GM04503 (cell line): ENCODE measurements at places on chromosomes 2 and 18.

- DNase-seq = peak; percentile 87
Measured at GRCh38 chr2:46954951-46955571, 39.5 kb upstream of the MCFD2 start.

DNA sequence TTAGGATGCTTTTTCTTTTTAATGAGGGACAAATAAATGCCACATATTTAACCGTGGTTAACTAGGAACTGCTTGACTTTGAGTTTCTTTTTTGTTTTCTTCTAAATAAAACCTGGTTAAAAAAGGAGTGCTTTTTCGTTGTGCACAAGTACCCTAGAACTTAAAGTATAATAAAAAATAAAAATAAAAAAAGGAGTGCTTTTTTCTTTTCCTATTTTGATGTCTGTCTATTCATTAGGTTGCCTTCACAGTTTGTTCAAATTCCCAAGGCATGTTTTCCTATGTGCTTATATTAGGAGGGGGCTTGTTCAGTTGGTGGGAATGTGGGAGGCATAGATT, 4.4 kb downstream of the FOSL2 start:
- no peak for DNase-seq

- peak; percentile 49 for DNase-seq
Measured at GRCh38 chr2:224847961-224848850, 132.0 kb upstream of the CCDC195 start.

DNA sequence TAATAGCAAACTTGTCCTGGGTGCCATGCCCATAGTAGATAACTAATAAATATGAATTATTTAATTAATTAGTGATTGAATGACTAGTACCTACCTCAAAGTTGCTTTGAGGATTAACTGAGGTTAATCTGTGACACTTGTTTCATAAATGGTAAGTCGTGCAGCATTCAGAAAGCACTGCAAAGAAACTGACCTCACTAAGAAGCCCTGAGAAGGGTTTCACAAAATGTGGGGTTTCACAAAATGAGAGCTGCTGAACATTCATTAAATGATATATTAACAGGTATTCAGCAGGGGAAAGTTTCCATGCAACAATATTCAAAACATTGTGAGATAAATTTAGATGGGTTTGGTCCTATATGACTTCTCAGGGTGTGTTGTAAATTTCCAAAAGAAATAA, 236.2 kb downstream of the OSR1 start:
- no peak for DNase-seq

DNA sequence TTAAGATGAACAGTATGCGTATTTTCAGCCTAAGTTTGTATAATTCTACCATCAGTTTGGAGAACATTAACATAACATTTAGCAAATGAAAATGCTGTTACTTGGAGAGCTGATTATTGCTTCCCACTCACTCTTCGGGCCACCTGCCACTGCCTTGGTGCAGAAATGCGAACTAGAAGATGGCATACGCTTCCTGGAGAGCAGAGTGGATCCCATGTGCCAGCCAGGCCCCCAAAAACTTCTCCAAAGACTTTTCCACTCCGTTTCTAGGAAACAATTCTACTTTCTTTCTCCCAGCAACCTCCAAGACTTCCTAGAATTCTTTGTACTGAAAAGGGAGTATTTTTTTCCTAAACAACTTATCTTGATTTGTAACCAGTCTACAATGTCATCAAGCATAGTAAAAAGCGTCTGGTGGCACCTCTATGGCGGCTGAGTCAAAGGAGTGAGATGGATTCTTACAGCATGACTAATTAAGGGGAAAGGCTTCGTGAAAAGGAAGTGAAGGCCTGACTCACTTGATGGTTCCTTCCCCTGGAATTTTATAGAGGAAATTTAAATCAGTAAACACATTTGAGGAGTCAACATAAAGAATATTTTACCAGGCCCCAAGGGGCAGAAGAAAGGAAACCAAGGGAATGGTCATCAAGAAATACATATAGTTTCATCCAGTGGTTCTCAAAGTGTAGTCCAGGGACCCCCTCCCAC, 36.6 kb downstream of the FEZ2 start:
- DNase-seq = peak; percentile 86

GRCh38 chr18:57431002-57431382, 4.2 kb upstream of the ONECUT2 start:
- no peak for DNase-seq

GRCh38 chr2:194962254-194962653, 694.8 kb upstream of the SLC39A10 start:
- DNase-seq = no peak

- DNase-seq = no peak
Measured at GRCh38 chr2:156110890-156111289, 221.6 kb downstream of the NR4A2 start.
